ENCODE measurements at places on chromosomes 12 and 14.

- DNase-seq: no peak
Observed at GRCh38 chr14:71328183-71328582, 420.9 kb downstream of the PCNX1 start.

GRCh38 chr12:12606781-12607589 is 4.7 kb upstream of the CREBL2 start:
- DNase-seq: no peak

DNA sequence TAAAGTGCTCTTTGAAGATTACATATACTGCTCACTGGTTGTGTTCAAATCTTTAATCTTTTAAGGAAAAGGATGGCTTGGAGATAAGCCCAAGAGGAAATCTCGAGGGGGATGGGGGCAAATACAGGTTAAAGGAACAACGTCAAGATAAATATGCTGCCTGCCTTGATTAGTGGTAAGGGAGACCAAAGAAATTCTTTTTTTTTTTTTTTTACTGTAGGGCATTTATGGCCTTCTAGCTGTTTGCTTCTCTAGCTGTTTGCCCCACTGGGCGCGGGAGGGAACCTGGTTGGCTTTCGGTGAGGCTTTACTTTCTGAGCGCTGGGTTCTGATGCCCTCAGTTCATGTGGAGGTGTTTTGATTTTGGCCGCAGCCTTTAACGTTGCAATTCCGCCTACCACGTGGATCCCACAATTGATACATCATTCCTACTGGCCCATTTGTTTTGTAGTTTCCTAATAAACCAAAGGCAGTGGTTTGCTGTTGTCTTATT is 5.7 kb downstream of the CCND2 start:
- no peak for DNase-seq

- DNase-seq: no peak
Observed at GRCh38 chr14:68404146-68404527, 388.7 kb downstream of the ZFP36L1 start.

- no peak for DNase-seq
Observed at GRCh38 chr14:76844223-76844622, 18.0 kb downstream of the LRRC74A start.

DNA sequence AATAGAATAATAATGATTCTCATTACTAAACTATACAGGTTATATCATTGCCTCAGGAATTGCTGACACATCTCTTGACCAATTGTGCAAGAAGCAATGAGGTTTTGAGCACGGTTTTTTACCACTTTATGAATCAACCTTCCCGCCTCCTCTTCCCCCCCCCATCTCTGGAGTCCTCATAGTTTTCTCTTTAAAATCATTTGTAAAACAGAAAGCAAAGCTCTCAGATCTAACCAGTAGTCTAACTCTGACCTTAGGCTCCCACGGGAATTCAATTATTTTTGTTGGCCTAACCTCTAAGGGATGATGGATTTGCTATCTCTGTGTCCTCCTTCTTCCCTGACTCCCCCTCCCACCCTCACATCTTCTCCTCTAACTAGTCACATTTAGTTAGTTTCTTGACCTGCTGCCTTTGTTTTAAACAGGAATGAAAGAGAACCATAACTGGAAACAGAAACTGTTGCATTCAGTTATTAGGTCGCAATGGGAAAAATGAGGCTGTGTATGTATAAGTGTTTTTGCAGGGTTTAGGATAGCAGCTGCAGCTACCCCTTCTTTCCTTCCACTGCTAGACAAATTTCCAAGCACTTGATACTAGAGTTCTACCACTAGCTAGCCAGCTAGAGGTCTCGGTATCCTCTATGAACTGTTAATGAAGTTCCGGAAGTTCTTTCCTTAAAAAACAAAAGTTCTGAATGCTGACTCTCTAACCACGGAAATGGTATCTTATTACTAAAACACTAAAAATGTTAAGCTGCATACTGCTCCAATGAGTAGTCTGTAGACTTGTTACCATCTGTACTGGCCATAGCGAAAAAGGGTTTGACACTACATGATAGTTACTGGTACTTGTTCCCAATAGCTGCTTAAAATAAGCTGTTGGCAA is 65.4 kb downstream of the TAOK3 start:
- no peak for DNase-seq

DNA sequence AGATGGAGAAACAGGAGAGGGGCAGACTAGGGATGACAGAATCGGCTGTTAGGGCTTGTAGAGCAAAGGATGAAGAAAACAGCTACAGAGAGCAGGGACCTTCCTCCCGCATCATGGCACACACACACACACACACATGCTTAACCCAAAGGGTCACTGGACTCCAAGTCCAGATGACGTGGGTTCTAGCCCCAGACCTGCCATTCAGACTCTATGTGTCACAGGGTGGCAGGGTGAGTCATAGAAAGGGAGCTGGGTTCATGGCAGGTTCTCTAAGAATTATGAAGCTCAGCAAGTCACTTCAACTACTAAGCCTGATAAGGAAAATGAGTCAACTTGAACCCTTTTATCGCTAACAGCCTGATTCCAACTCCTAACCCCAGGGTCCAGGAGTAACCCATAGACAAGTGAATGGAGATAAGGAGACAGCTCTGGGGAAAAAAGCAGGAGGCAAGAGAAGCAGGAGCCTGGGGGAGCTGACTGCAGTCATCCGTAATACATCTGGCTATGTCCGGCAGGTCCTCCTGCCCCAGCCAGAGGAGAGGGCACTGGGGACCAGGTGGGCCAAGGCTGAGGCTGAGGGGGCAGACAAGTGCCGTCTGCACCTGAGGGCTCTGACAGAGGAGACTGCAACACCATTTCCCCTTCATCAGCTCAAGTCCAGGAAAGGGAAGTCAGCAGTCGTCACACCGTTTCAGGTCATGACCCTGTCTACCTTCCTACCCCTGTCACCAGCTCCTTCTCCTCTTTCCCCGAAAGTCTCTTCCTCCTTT is 3.6 kb upstream of the TNFRSF1A start:
- no peak for DNase-seq

DNA sequence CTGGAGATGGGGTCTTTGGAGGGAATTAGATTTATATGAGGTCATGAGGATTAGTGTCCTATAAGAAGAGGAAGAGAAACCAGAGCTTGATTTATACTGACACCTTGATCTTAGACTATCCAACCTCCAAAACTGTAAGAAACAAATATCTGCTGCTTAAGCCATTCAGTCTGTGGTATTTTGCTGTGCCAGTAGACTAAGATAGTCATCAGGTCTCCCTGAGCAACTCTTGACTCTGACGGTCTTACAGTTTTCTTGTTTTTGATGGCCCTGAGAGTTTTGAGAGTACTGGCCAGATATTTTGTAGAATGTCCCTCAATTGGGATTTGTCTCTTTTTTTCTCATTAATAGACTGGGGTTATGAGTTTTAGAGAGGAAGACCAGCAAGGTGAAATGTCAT is 51.7 kb downstream of the TSHR start:
- DNase-seq: no peak

GRCh38 chr14:28757786-28758185 is 8.8 kb upstream of the FOXG1 start:
- no peak for DNase-seq

DNA sequence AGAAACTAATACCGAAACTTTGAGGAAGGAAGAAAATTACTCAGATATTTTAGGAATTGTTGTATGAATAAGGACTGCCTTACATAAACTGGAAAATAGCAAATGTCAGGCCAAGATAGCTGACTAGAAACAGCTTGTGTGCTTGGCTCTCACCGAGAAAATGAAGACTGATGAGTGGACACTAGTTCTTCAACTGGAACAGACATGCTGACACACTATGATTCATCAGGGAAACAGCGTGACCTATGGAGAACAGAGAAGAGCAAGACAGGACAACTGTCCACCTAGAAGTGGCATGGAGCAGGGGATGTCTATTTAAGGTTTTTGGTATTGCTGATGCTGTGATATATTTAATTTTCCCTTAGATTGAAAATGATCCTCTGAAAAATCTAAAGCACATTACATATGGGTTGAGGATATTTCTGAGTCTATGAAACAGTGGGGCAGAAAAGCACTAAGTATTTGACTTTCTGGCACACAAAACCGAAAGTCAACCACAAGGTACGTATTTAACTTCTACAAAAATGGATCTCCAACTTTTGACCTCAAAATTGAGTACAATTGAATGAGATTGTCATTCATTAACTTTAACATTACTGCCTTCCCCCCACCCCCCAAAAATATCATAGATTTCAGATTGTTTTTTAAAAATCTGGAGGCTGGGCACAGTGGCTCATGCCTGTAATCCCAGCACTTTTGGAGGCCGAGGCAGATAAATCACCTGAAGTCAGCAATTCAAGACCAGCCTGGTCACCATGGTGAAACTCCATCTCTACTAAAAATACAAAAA is 863.2 kb downstream of the LRFN5 start:
- DNase-seq: no peak

- no peak for DNase-seq
Observed at GRCh38 chr12:107847430-107847829, 72.9 kb downstream of the ASCL4 start.

DNA sequence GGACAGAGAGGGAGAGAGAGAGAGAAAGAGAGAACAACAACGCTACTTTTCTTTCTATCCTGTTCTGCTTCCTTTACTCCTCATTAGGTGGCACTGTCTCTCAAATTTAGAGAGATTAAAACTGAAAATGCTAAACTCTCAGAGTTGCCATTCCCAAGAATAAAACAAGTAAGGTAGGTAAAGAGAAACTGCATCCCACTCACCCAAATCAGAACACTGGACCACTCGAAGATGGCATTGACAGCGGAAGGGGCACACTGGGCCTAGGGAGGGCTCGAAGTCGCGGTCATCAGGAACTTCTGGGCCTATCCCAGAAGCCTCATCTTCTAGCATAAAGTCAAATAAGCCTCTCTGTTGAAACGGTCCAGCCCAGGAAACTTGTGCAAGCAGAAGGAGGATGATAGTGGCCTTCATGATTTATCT is 4.5 kb downstream of the DCN start:
- peak; percentile 68 for DNase-seq

DNA sequence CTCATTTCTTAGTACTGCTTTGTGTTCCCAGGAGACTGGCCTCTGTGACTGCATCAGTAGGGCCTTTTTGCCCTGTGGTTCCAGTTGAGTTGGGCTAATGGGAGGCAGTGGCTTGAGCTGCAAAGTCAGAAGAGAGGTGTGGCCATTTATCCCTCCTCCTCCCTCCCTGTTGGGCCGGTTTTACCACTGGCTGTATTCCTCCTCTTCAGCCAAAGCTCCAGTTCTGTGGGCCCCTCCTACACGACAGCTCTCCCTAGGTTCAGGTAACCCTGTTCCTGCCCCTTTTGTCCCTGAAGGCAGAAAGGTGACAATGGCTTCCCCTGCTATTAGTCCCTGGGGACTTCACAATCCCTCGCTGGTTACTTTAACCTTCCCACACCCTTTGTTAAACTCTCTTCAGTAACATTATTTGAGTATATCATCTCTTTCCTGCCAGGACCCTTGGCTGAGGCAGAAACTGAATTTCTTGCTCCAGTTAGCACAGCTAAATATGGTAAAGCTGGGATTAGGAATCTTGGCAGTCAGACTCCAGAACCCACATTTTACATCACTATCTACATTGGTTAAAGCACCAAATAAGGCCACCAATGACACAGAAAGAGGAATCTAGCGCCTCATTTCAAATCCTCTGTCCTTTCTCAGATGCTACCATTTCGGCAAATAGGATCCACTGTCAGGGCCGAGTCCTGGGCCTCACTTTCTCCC is 121.9 kb upstream of the SLC35F4 start:
- no peak for DNase-seq

GRCh38 chr14:80584744-80585505 is 356.6 kb downstream of the CEP128 start:
- DNase-seq: no peak

GRCh38 chr12:26805401-26805971 is 27.5 kb downstream of the ITPR2 start:
- DNase-seq: no peak

DNA sequence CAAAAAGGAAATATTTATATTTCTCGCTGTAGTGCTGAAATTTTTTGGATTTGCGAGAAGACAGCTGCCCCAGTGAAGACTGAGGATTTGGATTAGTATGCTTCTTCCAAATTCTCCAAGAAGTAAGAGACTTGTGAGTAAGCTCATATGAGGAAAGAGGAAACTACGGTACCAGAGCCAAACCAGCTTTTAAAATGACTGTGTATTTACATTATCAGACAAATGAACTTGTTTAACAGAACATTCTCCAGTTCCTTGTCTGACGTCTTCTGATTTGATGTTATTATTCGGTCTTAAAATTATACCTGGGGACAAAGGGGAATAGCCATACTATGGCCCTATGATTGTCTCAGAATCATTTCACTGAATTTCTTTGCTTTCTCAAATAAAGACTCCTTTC is 8.0 kb downstream of the CLEC12B start:
- no peak for DNase-seq

GRCh38 chr14:92308716-92309115 is 14.2 kb upstream of the SLC24A4 start:
- DNase-seq: no peak

DNA sequence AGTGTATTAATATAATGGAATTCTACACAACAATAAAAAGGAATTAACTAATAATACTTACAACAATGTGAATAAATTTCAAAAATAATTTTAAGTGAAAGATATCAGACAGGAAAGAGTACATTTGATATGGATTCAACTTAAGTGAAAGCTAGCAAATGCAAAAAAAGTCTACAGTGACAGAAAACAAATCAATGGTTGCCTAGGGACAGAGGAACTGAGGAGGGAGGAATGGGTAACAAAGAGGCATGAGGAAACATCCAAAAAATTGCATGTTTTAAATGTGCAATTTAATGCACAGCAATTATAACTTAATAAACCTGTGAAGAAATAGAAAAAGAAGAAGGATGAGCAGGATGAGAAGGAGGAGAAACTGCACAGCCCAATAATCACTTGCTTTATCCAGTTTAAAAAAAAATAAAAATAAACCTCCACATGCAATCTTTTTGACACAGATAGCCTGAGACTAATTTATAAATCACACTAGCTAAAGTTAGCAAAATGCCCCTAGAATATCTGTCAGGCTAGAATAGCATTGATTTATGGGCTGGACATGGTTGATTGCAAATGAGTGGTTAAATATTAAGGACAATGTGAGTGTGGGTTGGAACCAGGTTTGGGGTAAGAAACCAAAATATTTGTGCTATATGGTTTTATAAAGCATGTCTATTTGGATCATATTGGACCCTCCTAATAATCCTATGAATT is 1089.1 kb downstream of the TRHDE start:
- no peak for DNase-seq

GRCh38 chr12:31225656-31226535 is 100.1 kb downstream of the SINHCAF start:
- no peak for DNase-seq

DNA sequence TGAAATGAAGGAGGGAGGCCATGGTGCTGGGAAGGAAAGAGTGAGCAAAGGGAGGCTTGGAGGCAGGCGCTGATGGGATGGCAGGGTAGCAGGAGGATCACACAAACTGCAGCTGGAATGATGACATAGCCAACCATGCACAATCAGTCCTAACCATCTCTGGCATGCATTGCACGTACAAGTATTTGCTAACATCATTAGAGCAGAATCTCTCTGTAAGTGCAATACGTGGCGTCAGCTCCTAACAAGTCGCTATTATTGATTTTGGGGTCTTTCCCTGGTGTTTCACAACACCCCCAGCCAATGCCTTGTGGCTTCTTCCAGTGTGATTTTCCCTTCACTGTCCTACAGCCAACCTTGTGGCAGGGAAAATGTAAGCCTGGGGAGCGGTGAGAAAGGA is 18.5 kb downstream of the BDKRB1 start:
- DNase-seq: no peak

Measured in right forelimb (tissue), 1 donor.